NCI-H1417 (cell line): ENCODE measurements at places on chromosomes 7 and 10.

DNA sequence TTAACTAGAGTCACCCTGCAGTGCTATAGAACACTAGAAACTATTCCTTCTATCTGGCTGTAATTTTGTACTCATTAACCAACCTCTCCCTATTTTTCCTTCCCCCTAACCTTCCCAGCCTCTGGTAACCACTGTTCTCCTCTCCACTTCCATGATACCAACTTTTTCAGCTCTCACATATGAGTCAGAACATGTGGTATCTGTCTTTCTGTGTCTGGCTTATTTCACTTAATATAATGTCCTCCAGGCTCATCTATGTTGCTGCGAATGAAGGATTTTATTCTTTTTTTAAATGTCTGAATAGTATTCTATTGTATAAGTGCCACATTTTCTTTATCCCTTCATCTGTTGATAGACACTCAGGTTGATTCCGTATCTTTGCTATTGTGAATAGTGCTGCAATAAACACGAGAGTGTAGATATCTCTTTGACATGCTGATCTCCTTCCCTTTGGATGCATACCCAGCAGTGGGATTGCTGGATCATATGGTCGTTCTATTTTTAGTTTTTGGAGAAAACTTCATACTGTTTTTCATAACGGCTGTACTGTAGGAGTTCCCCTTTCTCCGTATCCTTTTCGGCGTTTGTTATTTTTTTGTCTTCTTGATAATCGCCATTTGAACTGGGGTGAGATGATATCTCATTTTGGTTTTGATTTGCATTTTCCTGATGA lies 101.4 kb downstream of the FAM107B start:
- DNase-seq, result no peak

DNA sequence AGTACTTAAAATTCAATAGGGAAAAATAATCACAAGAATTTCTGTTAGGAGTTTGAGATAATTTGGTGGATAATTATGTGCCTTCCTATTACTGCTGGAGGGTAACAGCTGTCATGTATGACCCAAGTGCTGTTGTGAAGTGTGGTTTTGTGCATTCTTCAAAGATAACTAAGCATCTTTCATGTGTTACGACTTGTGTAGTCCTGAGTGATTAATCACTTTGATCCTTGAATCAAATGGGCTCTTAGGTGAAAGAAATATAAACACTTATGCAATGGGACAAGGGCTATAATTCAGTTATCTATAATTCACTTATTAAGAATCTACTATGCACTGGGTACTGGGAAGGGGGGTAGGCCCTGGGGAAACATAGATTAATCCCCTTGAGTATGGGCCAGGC lies 89.0 kb downstream of the CH25H start:
- DNase-seq, result no peak

DNA sequence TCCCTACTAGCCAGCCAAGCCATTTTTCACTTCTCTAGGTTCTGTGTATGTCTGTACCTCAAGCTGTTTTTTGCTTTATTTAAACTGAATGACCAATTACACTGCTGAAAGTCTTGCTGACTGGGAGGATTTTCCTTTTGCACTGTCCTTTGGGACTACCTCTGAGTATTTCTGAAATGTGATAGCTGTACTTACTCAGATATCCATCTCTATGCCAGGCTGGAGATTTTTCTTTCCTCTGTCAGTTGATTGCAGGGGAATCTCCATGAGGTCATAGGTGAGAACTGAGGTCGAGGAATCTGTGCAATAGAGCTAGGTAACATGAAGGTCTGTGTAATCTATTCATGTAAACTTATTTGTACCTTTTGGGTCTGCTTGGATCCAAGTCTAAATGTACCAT lies 38.9 kb upstream of the ANKRD1 start:
- no peak for DNase-seq

- DNase-seq, result no peak
These were observed 176.6 kb downstream of the BMPER start for GRCh38 chr7:34081935-34082334.

DNA sequence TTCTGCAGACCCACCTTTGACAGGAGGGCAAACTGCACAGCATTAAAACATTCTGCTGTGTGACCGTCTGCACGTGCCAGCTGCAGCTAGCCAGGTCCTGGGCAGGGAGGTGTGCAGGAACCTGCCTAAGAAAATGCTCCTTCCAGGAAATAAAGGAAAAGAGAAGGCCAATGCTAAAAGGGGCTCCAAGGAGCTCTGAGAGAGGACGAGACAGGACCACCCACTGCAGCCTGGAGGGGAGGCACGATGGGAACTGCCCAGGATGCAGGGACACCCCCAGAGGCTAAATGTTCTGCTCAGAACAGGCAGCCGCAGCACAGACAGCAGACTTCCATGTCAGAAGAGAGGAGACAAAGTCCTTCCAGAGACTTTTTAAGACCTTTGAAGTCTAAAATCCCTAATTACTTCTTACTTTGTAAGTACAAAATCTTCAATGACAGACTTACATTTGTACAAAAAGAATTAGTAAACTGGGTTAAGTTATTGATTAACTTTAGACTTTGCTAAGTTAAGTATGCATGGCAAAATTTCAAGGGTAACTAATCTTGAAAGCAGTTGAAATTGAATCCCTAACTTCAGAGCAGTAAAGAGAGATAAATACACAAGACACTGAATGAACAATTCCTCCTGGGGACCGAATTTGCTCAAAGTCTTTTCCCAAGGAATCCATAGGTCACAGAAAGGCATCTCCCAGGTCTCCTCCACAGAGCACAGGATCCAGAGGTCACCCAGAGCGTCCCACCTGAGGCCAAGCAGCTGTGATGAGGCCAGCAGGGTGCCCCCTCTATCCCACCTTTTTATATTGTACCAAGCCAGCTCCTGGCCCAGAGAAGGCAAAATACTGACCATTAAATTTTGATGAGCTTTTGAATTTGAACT lies 21.5 kb downstream of the HSPA12A start:
- no peak for DNase-seq
